Naive thymus-derived CD8-positive, alpha-beta T cell (primary cell): ENCODE measurements at places on chromosomes 6 and 20.

DNA sequence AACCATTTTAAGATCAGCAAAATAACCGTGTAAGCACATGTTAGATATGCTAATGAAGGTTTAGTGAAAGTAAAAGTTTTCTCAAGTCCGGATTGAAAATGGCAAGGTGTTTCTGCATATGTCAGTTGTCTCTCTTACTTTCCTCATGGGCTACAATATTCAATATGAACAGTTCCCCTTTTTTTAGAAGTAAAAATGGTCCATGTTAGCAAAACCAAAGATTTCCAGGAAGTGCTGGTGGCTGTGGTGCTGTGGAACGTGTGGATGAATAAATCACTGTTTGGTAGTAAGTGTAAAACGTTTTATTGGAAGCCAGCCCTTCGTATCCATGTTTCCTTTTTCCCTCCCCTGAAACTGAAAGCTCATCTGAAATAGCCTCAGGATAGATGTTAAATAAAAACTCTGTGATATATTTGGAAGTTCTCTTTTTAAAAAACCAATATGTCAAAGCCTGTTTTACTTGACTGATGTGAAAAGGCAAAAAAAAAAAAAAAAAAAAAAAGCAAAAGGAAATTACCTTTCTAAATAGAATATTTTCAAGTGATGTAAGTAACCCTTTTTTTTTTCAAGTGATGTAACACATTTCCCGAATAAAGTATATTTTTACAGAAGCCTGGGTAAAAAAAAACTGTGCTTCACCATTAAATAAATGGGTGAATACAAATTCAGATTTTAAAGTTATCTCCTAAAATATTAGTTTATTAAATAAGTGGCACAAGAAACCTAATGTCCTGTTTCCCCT is 41.9 kb downstream of the PLEKHG1 start:
- no peak for DNase-seq

DNA sequence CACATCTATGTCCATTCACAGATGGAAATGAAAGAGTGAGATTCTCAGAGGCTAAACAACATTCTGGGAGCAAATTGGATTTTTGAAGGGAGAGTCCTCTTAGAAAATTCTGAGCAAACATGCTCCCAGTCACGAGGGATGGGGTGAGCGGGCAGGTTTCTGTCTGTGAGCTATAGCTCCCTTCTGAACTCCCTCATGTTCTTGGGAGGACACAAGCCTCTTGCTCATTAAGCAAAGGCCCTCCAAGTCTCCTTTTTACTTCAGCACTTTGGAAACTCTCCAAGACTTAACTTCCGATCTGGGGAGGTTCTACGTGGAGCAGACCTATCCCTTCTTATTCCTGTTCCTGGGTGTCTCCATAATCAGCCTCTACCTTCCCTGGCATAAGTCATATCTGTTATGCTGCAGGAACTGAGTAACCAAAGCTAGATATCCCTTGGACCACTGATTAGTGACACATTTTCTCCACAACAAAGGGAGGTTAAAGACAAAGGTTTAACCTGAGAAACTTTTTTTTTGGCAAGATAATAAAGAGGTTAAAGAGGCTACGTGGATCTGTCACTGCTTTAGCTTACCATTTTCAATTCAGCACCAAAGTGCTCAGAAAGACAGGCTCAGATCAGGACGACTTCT is 33.0 kb upstream of the SMIM29 start:
- no peak for DNase-seq

DNA sequence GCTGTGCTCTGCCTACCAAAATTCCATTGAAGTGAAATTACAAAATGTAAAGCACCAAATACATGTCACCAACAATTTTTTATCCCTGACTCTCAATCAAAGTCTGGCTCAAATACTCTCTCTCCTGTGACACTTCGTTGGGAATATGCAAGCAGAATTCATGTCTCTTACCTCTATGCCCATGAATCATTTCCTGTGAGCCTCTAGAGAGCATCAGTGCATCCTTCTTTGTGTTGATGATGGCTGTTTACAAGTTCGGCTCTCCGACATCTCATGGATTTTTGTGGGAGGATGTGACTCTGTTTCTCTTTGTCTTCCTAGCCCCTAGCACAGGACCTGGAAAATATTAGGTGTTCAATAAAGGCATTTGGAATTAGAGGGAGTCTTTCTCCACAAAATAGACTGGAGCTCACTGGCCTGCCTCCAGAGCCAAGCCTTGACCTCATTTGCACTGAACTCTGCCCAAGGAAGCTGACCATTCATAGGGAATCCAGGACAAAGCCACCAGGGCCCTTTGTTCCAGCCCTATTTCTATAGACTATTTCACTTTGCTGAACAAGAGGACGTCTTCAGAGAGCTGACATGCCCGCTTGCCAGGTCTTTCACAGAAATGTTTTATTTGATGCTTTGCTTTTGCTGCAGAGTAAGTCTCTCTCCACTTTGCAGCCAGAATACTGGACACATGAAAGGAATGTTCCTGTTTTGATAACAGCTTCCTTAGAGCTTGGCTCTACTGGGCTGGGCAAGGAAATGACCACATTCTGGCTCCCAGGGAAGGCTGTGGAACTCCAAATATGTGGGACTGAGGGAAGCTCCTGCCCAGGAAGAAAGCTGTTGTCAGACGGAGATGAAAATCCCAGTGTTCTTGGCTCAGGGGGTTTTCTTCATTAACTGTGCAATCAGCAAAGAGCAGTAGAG is 194.5 kb upstream of the CDYL start:
- DNase-seq: no peak

DNA sequence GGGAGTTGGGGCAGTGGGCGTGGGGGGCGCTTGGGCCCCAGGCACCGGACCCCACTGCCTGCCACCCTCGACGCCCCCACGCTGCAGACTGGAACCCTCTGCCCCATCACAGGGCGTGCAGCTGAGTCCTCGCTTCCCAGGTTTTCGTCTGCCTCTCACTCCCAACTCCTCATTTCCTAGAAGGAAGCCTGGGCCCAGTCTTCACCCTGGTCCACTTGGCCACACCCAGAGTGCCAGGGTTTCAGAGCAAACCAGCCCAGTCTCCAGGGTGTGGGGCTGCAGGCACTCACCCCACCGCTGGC is 30.3 kb downstream of the FRMD1 start:
- DNase-seq: no peak

- no peak for DNase-seq
Measured at GRCh38 chr6:19557191-19557590, 280.0 kb upstream of the ID4 start.

GRCh38 chr20:61841966-61842365 is 223.7 kb downstream of the TAF4 start:
- no peak for DNase-seq

DNA sequence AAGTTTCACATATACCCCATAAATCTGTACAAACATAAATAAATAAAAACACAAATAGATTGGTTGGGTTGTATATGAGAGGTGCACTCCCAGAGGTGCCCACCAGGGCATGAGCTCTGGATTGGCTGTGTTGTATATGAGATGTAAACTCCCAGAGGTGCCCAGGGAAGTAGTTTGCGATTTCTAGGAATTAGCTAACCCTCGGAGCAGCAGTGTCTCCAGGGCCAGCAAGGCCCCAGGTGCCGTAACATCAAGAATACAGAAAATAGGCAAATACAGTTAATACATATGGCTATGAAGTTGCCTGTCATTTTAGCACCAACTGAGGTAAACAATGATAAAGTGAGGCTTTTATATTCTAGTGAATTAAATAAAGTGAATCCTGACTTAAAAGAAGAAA is 5.4 kb upstream of the GINM1 start:
- no peak for DNase-seq

GRCh38 chr6:11092668-11093375 is 812 bp upstream of the SMIM13 start:
- no peak for DNase-seq

- DNase-seq: no peak
Measured at GRCh38 chr6:1390946-1391799, 1.8 kb downstream of the FOXF2 start.

GRCh38 chr6:41200296-41200900 is 551 bp downstream of the TREML2 start:
- peak; percentile 90 for DNase-seq

DNA sequence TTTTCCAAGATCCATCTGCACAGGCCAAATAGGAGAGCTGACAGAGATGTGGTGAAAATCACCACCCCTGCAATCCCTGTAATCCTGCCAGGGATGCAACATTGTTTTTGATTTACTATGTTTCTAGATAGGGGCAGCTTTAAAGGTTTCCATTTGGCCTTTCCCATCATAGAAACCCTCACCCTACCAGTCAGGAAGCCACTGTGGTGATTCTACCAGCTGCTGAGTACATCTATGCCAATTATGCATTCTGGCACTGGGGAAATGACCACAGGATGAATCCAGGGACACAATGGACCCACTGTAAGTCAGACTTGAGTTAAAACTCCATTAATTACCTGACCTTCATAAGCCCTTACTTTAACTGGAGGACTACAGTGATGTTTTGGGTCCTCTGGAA is 130.4 kb downstream of the TNFRSF21 start:
- DNase-seq: no peak

DNA sequence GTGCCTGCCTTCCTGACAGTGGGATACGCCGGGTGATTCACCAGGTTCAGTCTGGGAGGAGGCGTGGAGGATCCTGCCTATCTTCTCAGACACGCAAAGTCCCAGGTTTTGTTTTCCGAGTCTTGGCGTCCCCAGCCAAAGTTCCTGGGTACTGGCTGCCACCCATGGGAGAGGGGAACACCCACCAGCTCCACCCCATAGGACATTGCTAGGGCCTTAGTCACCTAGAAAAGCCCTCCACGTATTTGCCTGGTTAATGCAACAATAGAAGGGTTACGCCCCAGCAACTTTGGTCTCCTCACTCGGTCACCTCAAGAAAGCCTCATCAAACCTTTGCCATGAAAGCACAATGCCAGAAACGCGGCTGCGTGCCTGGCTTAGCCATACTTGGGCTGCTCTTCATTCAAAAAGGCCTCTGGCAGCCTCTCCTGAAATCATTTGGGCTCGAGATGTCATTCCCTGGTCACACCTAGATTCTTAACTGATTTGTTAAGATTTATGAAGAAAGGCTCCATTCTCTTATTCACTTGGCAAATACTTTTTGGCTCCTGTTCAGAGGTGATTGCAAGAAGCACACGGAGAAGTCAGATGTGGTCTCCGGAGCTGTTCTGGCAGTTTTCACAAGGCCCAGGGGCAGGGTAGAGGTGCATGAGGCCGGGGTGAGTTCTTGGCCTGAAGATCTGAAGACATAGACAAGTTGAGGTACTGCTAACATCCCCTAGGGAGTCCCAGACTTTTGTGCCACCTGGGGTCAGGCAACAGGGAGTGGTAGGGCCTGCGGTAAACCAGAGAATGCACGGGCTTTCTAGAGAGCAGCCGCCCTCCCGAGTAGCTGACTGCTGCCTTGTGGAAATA is 35.5 kb upstream of the ZNF133 start:
- no peak for DNase-seq

DNA sequence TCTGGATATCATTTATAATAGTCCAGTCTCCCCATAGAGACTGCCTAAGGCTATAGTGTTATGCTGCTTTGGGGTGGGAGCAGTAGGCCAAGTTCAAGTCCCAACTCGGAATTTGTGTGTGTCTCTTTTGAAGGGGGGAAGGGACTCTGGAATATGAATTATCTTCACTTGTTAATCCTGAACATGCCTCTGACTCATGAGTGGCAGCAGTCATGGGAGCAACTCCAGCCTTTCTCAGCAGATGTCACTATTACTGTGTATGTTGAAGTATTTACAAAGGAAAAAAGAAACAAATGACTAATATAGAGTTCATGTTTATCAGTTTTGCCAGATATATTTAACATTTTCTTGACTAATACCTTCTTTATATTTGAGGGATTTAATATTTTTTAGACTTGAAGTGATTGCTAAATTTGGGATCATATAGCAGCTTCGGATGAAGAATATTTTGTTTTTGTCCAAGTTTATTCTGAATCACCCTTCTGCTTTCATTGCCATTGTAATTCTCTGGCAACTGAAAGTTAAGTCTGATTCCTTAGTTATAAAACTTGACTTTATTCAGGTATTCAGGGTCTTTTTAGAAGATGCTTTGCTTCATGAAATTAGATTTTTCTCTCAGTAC is 23.4 kb downstream of the FAM217A start:
- no peak for DNase-seq

DNA sequence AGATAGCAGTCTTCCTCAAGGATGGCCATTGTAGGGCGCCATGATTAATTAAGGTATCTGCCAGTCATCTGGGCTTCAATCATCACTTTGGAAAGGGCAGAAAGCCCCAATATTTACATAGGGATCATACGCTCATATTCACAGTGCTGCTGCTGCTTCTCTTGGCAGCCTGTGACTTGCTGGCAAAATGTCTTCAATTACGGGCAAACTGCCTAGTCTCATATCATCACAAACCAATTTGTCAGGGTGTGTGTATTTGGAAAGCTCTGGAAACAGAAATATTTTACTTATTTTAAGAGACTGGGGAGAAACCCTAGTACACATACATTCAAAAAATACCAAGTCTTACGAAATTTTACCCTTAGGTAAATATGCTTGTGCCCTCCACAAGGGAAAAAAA is 77.6 kb downstream of the SAMD5 start:
- DNase-seq: no peak

GRCh38 chr6:125947615-125948014 is 9.0 kb upstream of the HINT3 start:
- DNase-seq: no peak

- no peak for DNase-seq
Measured at GRCh38 chr20:35991142-35991771, 22.9 kb downstream of the CNBD2 start.

GRCh38 chr6:139294090-139294489 is 2.3 kb upstream of the TXLNB start:
- DNase-seq: no peak

- no peak for DNase-seq
Measured at GRCh38 chr6:93787841-93788240, 368.5 kb upstream of the EPHA7 start.
